ENCODE measurements at places on chromosomes 11 and 22.
A peak's percentile ranks its signal among the peaks of the same experiment; 100 is the strongest.

DNA sequence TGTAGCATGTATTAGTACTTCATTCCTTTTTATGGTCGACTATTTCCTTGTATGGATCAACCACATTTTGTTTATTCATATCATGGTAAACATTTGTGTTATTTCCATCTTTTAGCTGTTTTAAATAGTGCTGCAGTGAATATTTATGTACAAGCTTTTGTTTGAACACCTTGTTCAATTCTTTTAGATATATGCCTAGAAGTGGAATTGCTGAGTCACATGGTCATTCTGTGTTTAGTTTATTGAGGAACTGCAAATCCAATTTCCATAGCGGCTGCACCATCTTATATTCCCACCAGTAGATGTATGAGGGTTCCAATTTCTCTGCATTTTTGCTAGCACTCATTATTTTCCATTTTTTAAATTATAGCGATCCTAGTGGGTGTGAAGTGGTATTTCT, 61.5 kb upstream of the GRK2 start:
- DNase-seq = no peak

GRCh38 chr11:105393326-105393725, 216.5 kb upstream of the GRIA4 start:
- DNase-seq = no peak

DNA sequence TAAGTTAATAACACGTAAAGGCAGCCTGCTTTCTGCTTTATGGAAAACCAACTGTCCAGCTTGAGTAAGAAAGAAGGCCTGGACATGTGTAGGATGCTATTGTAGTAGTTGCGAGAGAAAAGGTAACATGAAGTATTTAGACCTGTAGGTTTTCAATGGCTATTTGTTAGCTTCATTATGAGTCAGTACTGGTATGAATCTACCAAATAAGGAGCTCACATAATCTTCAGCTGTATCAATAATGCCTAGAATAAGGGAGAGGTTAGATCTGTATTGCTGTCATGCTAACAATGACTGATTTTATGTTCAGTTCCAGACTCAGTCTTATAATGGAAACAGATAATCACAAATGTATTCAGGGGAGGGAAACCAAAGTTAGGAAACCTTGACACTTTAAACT, 550.3 kb downstream of the CNTN5 start:
- no peak for DNase-seq

DNA sequence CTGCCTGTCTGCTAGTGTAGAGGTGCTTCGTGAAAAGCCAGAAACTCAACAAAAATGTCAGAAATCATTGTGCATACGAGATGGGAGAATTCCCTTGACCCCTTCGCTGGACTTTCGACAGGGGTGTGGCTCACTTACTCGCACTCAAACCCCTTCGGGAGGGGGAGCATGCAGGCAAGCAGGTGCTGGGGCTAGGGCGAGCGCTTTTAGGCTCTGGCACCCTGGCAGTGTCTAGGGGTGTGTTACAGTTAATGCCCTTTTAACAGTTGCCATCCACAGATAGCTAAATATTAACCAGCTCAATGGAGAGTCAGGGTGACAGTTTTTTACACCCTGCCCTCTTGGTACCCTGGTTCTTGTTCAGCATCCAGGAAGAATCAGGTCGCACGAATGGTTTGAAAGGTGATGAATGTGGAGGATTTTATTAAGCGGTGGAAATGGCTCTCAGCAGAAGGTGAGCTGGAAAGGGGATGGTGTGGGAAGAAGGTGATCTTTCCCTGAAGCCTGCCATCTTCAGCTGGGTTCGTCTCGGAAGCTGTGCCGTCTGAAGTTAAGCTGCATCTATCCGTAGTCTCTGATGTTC, 59.6 kb upstream of the SHANK2 start:
- DNase-seq = no peak

GRCh38 chr22:42283278-42284201, 13.1 kb upstream of the TCF20 start:
- DNase-seq = peak; percentile 64

GRCh38 chr22:25388866-25389540, 169.6 kb downstream of the CRYBB2 start:
- DNase-seq = no peak

GRCh38 chr11:112213753-112214152, 12.5 kb upstream of the PTS start:
- no peak for DNase-seq

GRCh38 chr11:85903406-85903805, 48.2 kb downstream of the CCDC83 start:
- no peak for DNase-seq

GRCh38 chr11:74683941-74684481, 47.2 kb downstream of the CHRDL2 start:
- DNase-seq = no peak

DNA sequence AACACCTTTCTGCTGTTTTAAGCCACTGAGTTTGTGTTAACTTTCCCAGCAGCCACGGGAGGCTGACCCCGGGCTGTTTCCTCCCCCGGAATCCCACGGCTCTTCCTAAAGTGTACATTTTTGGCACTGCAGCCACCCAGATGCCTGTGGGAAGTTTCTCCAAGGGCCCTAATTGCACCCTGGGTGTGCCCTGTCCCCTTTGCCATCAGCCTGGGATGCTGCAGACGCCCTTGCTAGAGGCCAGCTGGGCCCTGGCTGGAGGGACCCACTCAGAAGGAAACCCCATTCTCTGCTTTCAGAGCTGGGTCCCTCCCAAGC, 883.3 kb downstream of the BRD1 start:
- DNase-seq = no peak

GRCh38 chr11:94866231-94866822, 98.2 kb downstream of the AMOTL1 start:
- DNase-seq = no peak

GRCh38 chr11:6745465-6746015, 26.2 kb downstream of the OR2AG2 start:
- DNase-seq = no peak

DNA sequence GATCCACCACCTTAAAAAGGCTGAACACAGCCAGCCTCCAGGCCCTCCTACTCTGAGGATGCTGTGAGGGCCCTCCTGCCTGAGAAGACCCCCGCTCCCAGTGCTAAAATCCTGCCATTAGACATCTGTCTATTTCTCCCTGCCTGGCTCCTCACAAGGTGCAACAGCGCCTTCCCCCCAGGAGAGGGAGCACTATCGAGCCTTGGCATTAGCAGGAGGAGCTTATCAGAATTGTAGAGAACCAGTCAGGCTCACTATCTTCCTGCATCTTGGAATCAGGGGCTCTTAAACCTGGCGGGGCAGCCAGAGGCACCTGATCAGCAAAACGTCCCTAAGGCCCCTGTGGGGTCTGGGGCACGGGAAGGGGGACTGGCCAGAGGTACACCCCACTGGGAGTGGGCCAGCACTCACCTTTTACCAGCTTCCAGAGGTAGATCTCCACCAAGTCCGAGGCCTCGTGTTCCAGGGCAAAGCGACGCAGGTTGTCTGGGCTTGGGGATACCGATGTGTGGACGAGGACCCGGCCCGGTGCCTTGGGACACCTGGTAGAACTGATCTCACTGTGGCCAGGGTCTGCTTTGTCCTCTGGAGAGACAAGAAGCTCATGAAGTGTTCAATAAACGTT, 28.7 kb downstream of the CHRDL2 start:
- peak; percentile 55 for DNase-seq

GRCh38 chr11:131136486-131136885, 220.2 kb upstream of the SNX19 start:
- DNase-seq = no peak

All from CD4-positive, alpha-beta T cell (primary cell).